ENCODE measurements at places on chromosomes 5 and 9. TPM values are rescaled to one million over a fixed set of nuclear protein-coding genes. Genes with fewer than 3 reads are reported as not detected.

ERGIC1 gene
- total RNA-seq: 318 TPM

GAS1 gene
- 0.09 TPM for total RNA-seq

TMEM252 gene
- total RNA-seq: not detected

PFN3 gene
- not detected for total RNA-seq

SARDH gene
- not detected for total RNA-seq
